ENCODE measurements at places on chromosomes 7 and 10. TPM values are rescaled to one million over a fixed set of nuclear protein-coding genes. Genes with fewer than 3 reads are reported as not detected.

DNA sequence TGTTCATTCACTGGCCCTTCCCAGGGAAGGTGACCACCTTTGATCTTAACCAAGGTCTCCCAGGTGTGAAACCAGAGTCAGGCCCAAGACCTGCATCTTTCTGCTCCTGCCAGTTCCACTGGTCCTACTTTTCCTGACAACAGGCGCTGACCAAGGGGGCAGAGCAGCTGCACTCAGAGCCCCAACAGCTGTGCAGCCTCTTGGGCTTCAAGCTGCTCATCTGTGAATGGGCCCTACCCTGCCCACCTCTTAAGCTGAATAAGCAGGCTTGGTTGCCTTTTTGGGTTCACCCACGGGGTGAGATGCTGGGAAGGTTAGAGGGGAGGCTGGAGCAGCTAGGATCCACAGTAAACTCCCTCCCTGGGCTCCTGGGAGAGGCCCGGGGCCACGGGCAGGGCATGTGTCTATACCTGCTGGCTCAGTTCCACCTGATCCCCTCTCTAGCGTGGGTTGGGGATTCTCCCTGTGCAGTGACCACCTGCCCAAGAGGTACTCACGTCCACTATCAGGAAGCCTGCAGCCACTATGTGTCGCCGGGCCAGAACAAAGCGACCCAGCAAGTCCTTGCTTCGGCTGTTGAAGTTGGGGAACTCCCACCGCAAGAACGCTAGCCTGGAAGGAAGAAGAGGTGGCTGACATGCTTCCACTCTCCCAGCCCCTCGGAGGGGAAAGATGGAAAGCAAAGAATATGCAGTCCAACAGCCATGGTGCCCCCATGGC lies 10.6 kb downstream of the TBRG4 start:
- DNase-seq, result no peak

The GNG11 gene
- 24.7 TPM for polyA plus RNA-seq

DNA sequence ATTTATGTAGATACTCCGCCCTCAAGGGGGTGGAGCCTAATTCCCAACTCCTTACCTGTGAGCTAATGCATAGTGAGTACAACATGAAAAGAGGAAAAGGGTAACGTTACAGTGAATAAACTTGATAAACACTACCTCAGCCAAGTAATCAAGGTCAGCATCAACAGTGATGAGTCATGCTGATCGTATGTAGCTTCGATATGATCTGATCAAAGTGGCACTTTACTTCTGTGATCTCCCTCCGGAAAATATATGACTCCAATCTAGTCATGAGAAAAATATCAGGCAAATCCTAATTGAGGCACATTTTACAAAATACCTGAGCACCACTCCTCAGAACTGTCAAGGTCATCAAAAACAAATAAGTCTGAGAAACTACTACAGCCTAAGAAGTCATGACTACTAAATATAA lies 70.4 kb downstream of the VTI1A start:
- DNase-seq, result no peak

DNA sequence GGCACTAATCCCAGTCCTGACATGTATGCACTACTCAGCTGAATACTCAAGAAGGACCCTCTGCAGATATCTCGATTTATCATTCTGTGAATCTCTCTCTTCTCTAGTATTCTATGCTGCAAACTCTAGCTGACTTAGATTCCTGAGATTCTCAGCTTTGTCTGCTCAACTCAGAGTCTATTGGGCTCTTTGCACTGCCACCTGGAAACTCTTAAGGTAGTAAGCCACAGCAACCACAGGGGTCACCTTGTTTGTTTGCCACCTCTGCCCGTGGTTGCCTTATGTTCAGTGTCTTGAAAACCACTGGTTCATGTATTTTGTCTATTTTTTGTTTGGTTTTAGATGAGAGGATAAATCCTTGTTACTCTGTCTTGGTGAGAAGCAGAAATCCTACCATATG lies 72.9 kb downstream of the SP8 start:
- DNase-seq, result no peak

GRCh38 chr7:84237533-84238173 lies 43.1 kb upstream of the SEMA3A start:
- DNase-seq, result no peak

GRCh38 chr7:73423519-73424488 lies 9.8 kb upstream of the FZD9 start:
- DNase-seq, result peak; percentile 72

DNA sequence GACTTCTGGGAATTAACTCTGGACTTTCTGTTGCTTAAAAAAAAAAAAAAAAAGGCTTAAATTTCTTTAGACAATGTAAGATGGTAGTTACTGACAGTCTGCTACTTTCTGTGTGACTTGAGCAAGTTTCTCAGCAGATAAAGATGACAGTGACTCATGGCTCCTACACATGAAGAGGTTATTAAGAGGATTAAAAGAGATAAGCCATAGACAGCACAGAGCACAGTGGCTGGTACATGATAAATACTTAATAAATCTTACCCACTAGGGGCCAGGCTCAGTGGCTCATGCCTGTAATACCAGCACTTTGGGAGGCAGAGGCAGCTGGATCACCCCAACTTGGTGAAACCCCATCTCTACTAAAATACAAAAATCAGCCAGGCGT lies 174.8 kb downstream of the JAZF1 start:
- no peak for DNase-seq

GRCh38 chr10:61941202-61941681 lies 39.7 kb downstream of the ARID5B start:
- DNase-seq, result no peak

DNA sequence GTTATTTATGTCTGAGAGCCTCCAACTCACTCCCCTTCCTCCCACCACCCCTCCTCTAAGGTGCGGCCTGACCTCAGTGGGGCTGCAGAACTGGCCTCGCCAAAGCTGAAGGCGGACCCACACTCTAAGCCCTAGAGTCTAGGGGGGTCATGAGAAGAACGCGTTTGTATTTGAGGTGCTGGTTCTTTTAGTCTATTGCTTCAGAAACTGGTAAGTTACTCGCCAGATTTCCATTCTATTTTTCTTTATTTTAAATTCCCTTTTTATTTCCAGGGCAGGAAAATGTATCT lies 357.5 kb downstream of the DNAJB6 start:
- DNase-seq, result no peak

GRCh38 chr7:96407427-96407826 lies 85.5 kb upstream of the SLC25A13 start:
- no peak for DNase-seq

- no peak for DNase-seq
These were observed 14.9 kb downstream of the DUSP5 start for GRCh38 chr10:110512461-110513187.

DNA sequence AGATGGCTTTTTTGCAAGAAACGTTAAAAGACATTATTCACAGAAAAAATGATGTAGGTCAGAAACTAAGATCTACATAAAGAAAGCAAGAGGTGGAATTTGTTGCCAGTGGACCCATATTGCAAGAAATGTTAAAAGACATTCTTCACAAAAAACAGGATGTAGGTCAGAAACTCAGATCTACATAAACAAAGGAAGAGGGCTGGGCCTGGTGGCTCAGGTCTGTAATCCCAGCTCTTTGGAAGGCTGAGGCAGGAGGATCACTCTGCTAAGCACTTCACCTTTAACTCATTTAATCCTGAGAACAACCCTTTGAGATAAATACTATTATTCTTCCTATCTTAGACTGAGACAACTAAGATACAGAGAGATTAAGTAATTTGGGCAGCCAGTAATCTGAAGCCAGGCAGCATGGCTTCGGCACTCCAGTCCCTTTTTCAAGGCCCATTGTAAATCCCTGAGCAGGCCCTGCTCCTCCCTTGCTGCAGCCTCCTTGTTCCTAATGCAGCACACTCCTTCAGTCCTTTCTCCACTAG lies 11.6 kb downstream of the ZFAND4 start:
- no peak for DNase-seq

The ZNF736 gene
- polyA plus RNA-seq, result 9.5 TPM

The C10orf88 gene
- polyA plus RNA-seq, result 14.1 TPM

GRCh38 chr10:122713091-122713885 lies 13.6 kb upstream of the C10orf120 start:
- no peak for DNase-seq

- DNase-seq, result no peak
These were observed 29.3 kb downstream of the SEMA3C start for GRCh38 chr7:80889525-80889924.

- peak; percentile 73 for DNase-seq
These were observed 2.3 kb upstream of the DRGX start for GRCh38 chr10:49398000-49398861.

DNA sequence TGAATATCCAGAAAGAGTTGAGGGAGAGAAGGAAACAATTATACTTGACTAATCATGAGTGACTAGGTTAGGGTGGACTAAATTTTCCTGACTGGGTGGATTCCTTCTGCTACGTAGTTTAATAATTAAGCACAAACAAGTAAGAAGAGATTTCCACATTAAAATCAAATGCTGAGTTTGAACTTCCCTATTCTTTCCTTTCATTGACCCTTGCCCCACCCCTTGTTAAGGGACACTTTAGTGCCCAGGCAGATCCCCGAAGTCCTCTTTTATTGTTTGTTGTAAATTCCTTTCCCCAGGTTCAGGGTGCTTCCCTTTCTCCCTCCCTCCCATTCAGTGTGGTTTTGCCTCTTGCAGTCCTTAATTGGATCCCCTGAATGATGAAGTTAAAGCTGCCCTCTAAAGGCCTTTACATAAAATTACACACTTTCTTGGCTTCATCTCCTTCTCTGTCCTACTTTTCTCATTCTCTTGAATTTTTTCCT lies 8.8 kb upstream of the SPAM1 start:
- DNase-seq, result no peak

- DNase-seq, result peak; percentile 76
These were observed 8.2 kb downstream of the PRXL2A start for GRCh38 chr10:80416479-80417098.

GRCh38 chr10:93468461-93469213 lies 13.5 kb downstream of the MYOF start:
- DNase-seq, result no peak

GRCh38 chr7:136009488-136010079 lies 32.4 kb upstream of the MTPN start:
- DNase-seq, result peak; percentile 32

- DNase-seq, result no peak
These were observed 9.9 kb upstream of the GSAP start for GRCh38 chr7:77426052-77426404.

- no peak for DNase-seq
These were observed 54.3 kb downstream of the ZNF438 start for GRCh38 chr10:30977385-30977784.

The TMEM236 gene
- 0.49 TPM for polyA plus RNA-seq

DNA sequence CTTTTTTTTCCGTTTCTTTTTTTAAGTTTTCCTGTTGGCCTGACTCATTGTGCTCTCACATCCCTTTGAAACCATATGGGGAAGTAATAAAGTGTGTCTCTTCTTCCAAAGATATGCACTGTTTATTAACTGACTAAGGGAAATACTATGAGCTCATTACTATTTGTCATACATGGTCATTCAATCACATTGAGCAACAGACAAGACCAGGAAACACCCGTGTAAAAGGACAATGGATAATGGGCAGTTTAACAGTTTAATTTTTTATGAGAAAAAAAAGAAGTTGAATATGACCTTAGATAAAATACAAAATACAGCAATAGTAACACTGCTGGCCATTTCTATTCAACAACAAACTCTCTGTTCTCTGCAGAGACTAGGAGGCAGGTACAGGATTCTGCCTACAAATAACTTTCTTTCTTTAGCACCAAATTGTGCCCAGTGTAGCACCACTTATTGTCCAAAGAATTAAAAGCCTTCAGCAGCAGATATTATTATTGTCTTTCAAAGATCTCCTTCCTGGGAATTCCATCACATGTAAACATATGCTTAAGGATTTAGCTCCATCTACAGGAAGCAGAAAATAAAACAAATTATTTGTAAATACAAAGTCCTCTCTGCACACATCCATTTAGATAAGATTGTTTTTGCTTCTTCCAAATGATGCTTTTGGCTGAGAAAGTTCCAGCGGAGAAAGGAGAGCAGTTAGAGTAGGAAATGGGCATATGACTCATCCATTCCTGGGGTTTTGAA lies 55.0 kb upstream of the AKR1E2 start:
- peak; percentile 56 for DNase-seq

The SLIT1 gene
- 1.3 TPM for polyA plus RNA-seq

The SPDYE9 gene
- polyA plus RNA-seq, result 1.9 TPM

DNA sequence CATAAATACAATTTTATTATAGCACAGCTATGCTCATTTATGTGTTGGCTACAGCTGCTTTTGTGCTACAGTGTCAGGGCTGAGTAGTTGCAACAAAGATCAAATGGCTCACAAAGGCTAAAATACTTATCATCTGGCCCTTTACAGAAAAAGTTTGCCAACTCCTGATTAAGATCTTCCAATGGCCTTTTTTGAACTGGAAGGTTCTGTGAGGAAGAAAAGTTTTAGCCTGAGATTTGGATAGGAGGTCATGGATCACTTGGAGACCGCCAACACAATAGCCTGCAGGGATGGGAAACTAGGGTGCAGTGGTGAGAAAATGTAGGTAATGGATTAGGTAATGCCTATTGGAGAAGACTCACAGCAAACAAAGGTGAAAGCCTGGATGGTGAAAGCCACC lies 169.8 kb downstream of the NOC3L start:
- DNase-seq, result no peak

The UTF1 gene
- not detected for polyA plus RNA-seq

- no peak for DNase-seq
These were observed 400.6 kb upstream of the IGFBP3 start for GRCh38 chr7:46321556-46322205.

DNA sequence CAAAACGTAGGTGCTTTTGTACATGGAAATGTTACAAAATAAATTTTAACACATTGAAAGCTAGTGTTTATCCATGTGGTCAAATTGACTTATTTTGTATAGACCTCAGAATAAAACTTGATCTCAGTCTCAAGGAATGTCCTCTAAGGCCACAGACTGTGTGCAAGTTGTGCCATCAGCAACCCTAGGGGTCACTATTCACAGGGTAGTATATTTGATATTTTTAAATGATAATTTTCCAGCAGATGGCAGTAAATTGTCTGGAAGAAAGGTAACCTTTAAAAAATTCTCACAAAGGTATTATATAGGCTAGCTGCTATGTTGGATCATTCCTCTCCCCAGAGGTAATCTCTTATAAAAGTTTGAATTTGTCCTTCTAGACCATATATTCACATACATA lies 12.9 kb upstream of the SNX10 start:
- DNase-seq, result no peak

DNA sequence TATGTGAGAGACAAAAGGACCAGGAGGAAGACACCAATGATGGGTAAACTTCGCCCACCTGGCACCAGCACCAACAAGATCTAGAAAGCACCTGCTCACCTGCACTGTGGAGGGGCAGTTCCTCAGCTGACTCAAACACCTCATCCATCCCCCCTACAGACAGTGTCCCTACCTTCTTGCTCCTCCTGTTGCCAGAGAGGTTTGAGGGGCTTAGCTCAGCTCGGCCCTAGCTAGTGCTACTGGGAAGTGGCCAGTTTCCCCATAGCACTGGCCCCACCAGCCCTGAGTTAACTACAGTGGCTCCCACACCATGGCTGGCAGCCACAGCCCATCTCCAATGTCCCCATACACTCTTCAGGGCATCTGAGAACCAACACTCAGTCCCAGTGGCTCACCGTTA lies 70.8 kb downstream of the GRID1 start:
- no peak for DNase-seq

DNA sequence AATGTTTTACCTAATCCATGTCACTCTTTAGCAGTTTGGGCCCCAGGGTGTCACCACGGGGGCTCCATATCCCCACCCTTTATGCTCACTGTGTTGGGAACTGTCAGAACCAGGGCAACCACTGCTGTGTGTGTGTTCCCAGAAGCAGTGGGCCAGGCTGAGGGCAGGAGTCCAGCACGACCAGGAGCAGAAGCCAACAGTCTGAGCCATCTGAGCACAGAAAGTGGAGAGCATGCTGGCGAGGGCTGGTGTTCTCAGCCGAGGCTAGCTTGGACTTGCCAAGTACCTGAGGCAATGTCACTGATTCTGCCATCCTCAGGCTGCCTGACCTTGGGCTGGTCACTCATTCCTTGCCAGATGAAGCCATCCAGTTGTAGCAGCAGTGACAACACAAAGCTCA lies 285.0 kb downstream of the BMPER start:
- DNase-seq, result peak; percentile 54
